Naive thymus-derived CD8-positive, alpha-beta T cell (primary cell): ENCODE measurements at places on chromosomes 6 and 20.
A peak's percentile ranks its signal among the peaks of the same experiment; 100 is the strongest.

GRCh38 chr6:143973097-143973966, 34.7 kb downstream of the PLAGL1 start:
- DNase-seq, result no peak

- no peak for DNase-seq
Observed at GRCh38 chr6:153590411-153590810, 448.6 kb upstream of the OPRM1 start.

- no peak for DNase-seq
Observed at GRCh38 chr20:16048876-16049275, 524.4 kb downstream of the KIF16B start.

- DNase-seq, result no peak
Observed at GRCh38 chr6:49852975-49853374, 13.4 kb downstream of the CRISP1 start.

GRCh38 chr6:4434655-4435054, 299.3 kb upstream of the ECI2 start:
- DNase-seq, result no peak

GRCh38 chr20:61621035-61621730, 369.1 kb downstream of the CDH4 start:
- DNase-seq, result no peak

- peak; percentile 43 for DNase-seq
Observed at GRCh38 chr6:30641048-30641447, 5.9 kb upstream of the C6orf136 start.

- no peak for DNase-seq
Observed at GRCh38 chr20:52012079-52012478, 179.5 kb downstream of the ZFP64 start.

- DNase-seq, result no peak
Observed at GRCh38 chr6:56686429-56686828, 43.7 kb upstream of the DST start.

GRCh38 chr6:42979523-42980177, 669 bp upstream of the PEX6 start:
- DNase-seq, result no peak

- no peak for DNase-seq
Observed at GRCh38 chr20:64000906-64001305, 20.0 kb downstream of the PRPF6 start.

DNA sequence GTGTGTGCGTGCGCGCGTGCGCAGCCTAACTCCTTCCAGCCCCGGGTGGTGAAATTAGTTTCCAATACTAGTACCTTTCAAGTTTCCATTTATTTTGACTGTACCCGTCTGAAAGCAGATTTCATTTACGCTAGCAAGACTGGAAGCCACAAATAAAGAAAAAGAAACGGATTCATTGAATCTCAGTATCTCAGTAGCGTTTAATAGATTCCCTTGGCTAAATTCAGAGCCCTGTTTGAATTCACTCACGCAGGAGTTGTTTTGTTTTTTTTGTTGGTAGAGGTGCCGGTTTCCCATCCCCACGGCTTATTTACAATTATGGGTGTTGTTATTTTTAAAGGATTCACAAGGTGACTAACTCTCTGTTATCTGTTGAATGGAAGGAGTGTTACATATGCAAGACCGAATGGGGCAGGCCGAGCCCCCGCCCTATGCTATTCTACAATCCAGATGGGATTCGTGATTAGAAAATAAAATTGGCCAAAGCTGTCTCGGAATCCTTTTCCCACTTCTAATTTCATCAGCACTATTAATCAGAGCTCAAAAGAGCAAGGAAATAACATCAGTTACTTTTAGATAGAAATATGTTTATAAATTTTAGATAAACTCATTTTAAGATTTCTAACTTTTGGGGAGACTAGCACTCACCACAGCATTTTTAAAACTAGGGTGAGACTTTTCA, 2.3 kb upstream of the INSM1 start:
- DNase-seq, result no peak

GRCh38 chr20:33279261-33279910, 3.6 kb upstream of the BPIFB1 start:
- no peak for DNase-seq

DNA sequence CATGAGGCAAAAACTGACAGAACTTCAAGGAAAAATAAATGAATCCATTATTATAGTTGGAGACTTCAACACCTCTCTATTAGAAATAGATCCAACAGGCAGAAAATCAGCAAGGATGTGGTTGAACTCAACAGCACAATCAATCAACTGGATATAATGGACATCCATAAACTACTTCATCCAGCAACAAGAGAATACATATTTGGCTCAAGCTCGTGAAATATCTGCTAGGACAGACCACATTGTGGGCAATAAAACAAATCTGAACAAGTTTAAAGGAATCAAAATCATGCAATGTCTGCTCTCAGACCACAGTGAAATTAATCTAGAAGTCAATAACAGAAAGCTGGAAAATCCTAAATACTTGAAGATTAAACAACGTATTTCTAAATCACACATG, 362.6 kb downstream of the CD109 start:
- DNase-seq, result no peak

DNA sequence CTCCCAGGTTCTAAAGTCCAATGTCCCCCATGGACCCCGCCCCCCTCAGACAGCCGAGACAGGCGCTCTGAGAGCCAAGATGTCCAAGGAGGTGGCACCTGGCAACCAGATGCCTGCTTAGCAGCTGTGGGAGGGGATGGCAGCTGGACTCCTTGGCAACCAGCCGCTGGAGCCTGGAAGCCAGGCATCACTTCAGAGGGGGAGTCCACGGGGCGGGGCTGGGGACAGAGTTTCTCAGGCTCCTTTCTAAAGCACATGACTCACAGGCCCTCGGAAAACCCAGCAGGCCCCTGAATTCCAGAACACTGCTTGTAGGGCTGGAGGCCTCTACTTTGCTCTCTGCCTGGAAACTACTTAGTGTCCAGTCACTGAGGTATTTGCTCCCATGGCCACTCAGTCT, 51.5 kb downstream of the PREX1 start:
- DNase-seq, result no peak

DNA sequence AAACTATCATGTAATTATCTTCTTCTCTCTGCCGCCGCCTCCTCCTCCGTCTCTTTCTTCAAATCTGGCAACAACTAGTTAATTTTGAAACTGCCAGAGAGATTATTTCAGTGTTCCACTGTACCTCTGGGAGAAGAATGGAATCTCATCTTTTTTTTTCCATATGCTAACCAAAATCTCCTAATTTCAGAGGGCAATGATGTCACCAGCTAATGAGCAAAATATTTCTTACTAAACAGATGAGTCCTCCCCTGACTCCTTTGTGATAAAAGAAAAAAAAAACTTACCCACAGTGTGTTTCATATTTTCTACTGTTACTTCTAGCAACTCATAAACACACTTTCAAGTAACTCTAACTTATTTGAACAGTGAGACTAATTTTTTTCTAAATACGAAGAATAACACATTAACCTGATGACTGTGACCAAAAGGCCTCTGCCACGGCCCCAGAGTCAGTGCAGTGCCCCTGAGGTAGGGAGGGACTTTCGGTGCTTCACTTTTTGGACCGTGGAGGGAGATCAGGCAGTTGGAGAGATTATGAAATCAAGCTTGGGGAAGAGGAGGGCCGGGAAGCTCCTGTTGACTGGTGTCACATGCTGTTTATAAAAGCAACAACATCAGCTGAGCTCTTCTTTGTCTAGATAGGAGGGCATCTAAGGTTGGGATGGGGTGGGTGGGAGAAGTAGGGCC, 159.6 kb downstream of the SASH1 start:
- no peak for DNase-seq
